RPMI8226 (cell line): ENCODE measurements at places on chromosomes 11 and 22.
A peak's percentile ranks its signal among the peaks of the same experiment; 100 is the strongest.

DNA sequence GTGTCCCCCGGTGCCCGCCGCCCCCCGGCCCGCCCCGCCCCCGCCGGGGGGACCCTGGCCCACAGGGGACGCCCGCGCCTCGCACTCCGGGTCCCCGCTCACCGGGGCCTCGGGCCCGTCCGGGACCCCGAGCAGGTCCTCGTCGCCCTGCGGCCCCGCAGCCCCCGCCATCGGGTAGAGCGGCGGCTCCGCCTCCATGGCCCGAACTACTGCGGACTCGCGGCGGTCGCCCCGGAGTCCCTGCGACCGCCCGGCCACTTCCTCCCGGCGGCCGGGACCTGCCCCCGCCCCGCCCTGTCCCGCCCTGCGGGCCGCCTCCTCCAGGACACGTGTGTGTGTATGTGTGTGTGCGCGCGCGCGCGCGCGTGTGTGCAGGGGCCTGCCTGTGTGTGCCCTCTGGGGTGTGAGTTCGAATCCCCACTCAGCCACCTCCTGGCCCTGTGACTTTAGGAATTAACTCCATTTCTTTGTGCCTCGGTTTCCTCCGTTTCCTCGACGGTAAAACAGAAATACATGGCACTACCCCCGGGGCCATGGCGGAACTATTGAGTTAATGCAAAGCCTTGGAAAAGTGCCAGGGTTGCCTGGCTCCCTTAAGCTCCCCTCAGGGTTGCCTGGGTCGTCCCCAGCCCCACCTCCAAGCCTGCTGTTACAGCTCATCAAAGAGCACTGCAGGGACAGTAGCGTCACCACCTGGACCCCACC lies at the start of gene UNC93B1:
Gene UNC93B1, minus strand, starts transcription at position 252 of the 705 bp plus-strand sequence. Its CDS starts 54 bp downstream, at position 198.
- peak; percentile 99 for DNase-seq

DNA sequence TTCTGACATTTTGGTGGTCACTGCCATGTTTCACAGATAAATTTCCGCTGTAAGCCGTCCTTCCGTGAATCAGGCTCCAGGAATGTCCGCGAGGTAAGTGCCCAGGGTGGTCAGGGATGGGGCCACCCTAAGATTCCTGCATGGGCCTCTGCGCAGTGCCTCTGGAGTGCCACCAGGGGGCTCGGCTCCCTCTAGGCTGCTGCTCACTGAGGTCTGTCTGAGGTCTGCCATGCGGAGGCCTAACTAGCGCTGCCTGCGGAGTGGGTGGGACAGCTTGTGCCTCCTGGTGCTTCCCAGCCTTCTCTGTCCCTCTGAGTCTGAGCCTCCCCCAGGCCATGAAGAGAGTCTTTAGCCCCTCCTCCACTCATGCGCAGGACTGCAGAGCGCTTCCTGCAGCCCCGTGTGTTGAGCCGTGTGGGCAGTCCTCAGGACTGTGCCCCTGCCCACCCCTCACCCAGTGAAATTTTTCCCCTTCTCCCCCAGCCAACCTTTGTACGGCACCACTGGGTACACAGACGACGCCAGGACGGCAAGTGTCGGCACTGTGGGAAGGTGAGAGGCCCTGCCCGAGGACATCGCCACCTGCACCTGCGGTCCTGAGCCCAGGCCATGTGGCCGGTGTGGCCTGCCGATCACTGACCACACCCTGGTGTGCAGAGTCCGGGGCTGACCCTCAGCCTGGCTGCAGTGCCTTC lies 11.9 kb upstream of the MDK start:
- peak; percentile 51 for DNase-seq

DNA sequence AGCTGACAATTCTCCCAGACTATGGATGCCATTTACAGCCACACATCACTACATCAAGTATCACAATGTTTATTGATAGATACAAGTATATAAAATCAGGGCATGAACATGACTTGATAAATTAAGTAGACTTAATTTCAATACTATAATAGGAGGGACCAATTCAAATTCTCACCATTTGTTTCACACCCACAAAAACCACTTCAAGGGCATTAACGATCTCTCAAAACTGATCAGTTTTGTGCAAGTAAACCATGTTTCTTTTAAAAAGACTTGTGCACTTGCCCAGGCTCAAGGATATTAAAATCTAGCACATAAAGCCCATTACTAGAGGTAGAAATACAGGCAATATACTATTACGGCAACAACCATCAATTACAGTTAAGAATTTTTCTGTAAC lies 11.7 kb downstream of the EIF4G2 start:
- DNase-seq, result no peak

DNA sequence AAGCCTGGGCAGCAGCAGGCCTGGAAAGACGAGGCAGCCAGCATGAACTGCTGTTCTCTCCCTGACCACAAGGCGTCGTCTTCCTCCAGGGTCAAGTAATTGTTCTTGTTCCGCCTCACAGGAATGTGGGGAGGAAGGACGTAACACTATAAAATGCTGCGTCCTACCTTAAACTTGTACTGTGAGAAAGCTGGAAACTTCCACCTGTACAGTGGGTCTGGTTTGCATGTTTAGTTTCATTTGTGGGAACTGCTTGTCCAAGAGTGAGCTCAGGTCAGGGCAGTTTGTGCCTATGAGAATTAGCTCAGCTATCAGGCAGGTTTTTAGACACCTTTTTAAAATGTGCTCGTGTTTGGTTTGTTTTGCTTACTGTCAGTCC lies 55.2 kb downstream of the PANX1 start:
- DNase-seq, result peak; percentile 34

GRCh38 chr11:34261095-34261494 lies 96.7 kb downstream of the ABTB2 start:
- no peak for DNase-seq

- DNase-seq, result no peak
Observed at GRCh38 chr11:76684516-76684915, 14.0 kb upstream of the LRRC32 start.

GRCh38 chr11:118901494-118902335 lies 18.0 kb downstream of the CXCR5 start:
- DNase-seq, result no peak

- DNase-seq, result no peak
Observed at GRCh38 chr11:28878025-28878424, 769.8 kb downstream of the METTL15 start.

DNA sequence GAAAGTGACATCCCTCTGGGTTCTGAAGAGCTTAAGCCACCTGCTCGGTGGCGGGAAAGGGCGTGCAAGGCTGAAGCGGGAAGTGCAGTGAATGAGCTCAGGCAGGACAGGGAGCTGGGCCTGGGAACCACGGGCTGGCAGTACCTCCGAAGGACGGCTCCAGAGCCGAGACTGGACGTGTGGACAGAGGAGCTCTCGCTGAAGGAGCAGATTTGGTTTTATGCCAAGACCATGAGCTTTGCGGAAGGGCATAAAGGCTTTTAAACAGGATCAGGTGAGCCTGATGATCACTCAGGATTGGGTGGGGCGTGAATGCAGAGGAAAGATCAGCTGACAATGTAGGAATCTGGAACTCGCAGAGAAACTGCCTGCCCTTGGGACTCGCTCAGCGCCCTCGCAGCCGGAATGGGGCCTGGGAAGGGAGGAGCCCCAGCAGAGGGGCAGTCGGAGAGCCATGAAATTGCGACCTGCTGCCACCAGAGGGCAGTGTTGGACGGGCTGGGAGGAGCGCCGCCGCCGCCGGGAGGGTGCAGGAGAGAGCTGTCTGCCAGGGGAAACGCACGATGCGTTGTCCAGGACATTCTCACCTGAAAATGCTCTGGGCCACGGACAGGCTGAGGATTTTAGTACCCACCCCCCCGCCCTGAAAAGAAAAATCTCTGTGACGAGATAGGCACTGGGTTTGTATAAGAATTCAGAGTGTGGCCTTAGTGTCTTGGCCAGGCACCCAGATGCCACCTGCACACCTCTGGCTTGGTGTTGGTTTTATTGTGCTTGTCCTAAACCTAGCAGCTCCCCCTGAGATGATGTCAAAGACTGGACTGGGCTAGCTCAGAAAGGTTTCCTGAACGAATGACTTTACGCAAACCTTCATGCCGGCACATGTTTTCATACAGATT lies 324.4 kb downstream of the NTM start:
- DNase-seq, result peak; percentile 61

DNA sequence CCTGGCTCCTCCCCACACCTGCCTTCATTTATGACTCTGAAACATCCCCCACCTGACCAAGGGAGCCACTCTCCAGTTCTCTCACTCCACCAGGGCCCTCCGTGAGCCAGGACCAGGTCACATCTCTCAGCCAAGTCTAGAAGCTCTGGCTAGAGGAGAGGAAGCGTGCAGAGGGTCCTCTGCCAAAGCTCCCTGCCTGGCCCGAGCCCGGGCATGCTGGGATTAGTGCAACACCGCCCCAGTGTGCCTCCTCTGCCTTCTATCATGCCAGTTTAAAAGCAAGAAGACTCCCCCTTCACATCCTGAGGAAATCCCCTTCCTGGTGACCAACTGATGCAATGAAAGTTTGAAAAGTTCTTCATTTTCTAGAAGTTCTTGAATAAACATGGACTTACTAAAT lies 23.5 kb downstream of the TP53AIP1 start:
- no peak for DNase-seq

DNA sequence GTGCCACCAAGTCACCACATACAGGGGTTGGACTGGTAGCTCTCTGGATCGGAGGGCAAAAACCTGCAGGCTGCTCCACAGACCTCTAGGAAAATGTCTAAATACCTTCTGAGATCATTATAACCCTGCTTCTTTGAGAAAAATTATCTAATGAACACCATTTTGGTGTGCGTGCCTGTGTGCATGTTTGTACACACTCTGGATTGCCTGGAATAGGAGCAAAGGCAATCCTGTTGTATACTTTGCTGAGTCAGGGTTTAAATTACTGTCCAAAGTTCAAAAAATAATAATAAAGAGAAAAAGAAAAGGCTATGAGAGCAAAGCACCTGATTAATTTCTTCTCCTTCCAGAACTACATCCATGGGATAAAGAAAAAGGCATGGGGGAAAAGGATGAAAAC lies 11.0 kb downstream of the JAML start:
- DNase-seq, result no peak

GRCh38 chr11:117953024-117953671 lies 23.9 kb upstream of the TMPRSS13 start:
- DNase-seq, result peak; percentile 53

DNA sequence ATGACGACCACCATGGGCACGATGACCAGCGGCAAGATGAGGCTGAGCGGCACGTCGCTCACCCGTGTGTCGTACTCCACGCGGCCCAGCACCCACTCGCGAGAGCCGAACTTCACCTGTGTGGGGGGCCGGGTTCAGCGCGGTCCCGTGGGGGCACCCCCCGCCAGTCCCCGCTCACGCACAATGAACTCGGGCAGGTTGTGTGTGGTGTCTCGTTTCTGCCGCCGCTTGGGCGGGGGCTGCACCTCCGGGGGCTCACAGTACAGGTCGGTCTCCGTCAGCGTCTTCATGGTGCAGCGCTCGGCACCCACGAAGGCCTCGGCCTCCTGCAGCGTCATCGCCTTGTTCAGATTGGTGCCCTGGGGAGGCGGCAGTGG lies 11.2 kb upstream of the MAPK11 start:
- no peak for DNase-seq

GRCh38 chr11:107017104-107017432 lies 1.2 kb downstream of the GUCY1A2 start:
- DNase-seq, result no peak

- DNase-seq, result no peak
Observed at GRCh38 chr11:3201677-3202181, 16.9 kb downstream of the MRGPRG start.

DNA sequence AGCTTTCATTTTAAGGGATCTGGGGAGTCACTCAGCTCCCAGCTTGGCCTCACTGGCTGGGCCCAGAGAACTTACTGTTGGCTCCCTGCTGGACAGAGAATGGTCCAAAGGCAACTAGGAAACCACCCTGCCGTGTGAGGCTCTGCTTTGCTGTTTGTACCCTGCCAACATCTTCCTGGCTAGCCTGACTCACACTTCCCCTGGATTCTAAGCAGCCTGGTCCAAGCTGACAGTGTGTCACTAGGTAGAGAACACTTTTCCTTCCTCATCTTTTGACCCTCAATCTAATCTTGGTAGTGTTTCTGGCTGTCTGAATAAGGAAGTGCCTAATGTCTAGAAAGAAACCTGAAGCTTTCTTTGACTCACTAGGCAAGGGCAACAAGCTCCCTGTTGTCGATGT lies 76.7 kb downstream of the FAR1 start:
- DNase-seq, result no peak

DNA sequence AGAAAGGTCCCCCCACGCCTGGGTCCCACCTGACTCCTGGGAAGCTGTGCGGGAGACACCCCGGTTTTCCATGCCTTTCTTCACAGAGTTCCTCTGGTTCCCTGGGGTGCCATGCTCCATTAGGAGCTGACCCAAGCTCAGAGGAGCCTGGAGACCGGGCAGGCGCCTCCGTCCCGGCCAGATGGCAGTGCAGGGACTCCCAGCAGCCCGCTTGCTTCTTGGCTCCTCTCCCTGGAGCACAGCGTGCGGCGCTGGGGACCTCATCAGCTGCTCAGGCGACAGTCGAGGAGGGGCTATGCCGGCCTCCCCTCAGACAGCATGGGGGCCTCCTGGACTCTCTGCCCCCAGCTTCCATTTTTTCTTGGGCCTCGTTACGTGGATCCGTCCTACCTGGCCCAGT lies 13.1 kb upstream of the TTLL12 start:
- no peak for DNase-seq

DNA sequence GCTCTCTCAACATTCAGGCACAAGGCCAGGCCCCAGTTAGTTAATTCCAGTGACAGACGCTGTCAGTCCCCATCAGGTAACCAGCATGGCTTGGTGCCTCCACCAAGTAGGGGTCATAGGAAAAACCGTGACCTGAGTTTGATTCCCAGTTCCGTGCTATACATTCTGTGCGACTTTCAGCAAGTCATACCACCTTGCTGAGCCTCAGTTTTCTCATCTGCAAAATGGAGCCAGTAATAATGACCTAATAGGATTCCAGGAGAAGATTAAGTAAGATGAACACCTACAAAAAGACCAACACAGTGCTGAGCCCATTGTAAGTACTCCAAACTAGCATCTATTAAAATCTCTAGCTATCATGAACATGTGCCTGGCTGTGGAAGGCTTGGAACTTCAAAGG lies 24.8 kb upstream of the LRRC55 start:
- DNase-seq, result no peak

DNA sequence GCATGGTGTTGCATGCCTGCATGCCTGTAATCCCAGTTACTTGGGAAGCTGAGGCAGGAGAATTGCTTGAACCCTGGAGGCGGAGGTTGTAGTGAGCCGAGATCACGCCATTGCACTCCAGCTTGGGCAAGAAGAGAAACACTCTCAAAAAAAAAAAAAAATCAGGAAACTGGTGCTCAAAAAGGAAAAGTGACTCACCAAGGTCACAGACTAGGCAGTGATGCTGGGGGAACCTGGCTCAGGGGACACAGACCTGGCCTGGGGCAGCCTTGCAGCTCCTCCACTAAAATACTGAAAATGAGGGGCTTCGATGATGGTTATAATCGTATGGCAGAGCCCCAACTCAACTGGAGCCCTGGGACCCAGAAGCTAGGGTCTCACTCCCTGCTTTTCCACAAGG lies 8.1 kb upstream of the SLC35E4 start:
- DNase-seq, result no peak

GRCh38 chr11:113675003-113675561 lies 31.0 kb downstream of the TMPRSS5 start:
- DNase-seq, result no peak

GRCh38 chr11:41955066-41955465 lies 495.6 kb upstream of the LRRC4C start:
- DNase-seq, result no peak
